Left kidney (tissue), 8 donors: ENCODE measurements at places on chromosomes 5 and 9.

DNA sequence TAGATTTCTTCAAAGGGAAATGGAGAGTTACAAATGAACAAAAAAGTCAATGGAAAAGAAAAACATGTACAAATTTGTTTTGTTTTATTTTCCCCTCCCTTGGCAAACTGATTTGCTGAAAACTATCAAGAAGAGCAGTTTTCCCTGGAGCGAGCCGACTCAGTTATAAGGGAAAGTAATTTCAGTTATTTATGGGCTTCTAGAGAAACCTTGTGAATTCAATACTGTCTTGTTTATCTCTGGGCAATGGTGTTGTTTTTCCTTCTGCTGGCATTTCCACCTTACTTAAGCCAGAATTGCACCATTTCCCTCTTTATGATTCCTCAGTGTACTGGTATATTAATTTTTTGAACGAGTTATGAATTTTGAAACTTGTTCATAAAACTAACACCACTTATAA lies 1163.6 kb downstream of the CDH12 start:
- DNase-seq: no peak

DNA sequence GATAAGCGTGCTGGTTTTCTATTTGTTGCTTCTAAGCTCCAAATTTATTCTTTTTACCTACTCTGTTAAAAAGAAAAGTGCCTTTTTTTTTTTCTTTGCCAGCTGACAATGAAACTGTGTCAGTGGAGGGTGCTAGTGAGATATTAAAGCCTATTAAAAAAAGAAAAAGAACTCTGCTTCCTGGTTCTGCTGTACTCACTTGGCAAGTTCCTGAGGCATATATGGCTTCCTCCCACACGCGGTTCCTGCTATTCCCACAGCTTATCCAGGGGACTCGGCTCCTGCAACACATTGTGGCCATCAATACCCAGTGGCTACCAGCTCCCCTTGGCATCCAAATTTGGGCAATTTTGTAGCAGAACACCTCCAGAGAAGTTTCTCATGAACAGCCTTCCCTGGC lies 1977.7 kb upstream of the CDH9 start:
- no peak for DNase-seq

GRCh38 chr5:142785206-142785605 lies 15.0 kb downstream of the ARHGAP26 start:
- DNase-seq: no peak

GRCh38 chr9:19511694-19512093 lies 102.9 kb downstream of the ACER2 start:
- no peak for DNase-seq

GRCh38 chr5:123530728-123531127 lies 18.8 kb downstream of the CSNK1G3 start:
- no peak for DNase-seq

DNA sequence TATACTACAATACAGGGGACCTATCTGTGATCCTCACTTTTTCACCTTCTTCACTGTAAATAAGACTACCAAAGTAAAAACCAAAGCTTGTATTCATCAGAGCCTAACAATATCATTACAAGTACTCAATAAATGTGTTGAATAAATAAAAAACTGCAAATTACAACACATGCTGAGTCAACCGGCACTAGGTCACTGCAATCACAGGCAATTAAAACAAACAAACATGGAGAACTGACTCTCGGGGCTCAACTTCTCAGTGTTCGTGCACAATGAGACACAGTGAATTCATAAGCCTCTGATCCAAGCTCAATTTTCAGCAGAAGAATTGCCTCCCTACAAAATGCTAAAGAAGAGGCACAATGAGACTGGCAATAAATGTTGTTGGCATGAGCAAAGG lies 69.2 kb downstream of the CDK5RAP2 start:
- DNase-seq: no peak

GRCh38 chr5:148364343-148364742 lies 19.4 kb upstream of the FBXO38 start:
- no peak for DNase-seq

- no peak for DNase-seq
Measured at GRCh38 chr9:133928248-133928764, 63.8 kb downstream of the VAV2 start.

DNA sequence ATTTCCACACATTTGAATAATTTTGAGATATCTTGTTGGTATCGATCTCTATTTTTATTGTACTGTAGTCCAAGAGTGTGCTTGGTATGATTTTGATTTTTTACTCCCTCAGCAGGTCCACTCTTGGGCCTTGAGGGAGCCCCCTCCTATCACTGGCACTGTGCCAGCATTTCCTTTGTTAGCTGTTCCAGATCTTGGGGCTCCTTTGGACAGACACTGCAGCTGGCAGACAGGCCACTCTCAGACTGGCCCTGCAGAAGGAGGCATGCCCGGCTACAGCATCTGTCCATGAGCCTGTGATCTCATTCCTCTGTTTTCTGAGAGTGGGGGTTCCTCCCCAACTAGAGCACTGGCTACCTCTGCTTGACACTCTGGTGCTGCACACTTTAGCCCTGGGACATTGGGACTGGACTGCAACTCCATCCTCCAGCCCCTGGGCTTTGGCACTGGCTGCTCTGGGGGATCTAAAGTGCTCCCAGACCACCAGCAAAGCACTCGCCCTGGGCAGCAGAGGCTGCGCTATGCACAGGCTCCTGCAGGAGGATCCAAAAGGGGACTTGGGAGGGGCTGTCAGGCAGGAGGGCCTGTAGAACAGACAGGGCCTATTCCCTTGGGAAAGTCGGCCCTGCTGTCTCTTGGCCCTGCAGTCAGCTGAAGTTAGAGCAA lies 271.3 kb upstream of the DMAC1 start:
- no peak for DNase-seq

GRCh38 chr5:59519338-59519737 lies 374.2 kb downstream of the PDE4D start:
- no peak for DNase-seq

DNA sequence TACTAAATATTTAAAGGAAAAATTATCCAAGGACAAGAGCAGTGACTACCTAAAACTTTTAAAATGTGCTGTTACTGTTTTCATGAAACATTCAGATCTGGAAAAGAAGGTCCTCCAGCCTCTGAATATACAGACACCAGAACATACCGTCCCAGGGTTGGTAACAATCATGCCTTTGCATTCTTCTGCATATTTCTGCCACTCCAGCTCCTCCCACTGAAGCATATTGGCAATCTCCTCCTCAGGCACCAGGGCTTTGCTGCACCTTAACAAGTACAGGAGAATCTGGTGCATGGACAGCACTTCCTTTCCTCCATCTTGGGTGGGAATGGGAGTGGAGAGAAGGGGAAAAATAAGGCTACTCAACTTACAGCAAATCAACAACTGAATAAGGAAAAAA lies 60.0 kb downstream of the DROSHA start:
- no peak for DNase-seq

GRCh38 chr5:6765612-6766525 lies 52.6 kb downstream of the TENT4A start:
- peak; percentile 55 for DNase-seq

GRCh38 chr5:96350678-96351077 lies 82.4 kb downstream of the PCSK1 start:
- no peak for DNase-seq
